Endothelial cell (in vitro differentiated cells): ENCODE measurements at places on chromosomes 5 and 9. TPM values are rescaled to one million over a fixed set of nuclear protein-coding genes. Genes with fewer than 3 reads are reported as not detected.

CARTPT gene
- 148 TPM for total RNA-seq

PCAT7 gene
- 1.3 TPM for total RNA-seq

ECM2 gene
- not detected for total RNA-seq

PCDHB15 gene
- total RNA-seq, result 10.5 TPM

MRPL36 gene
- 32.5 TPM for total RNA-seq

CTNND2 gene
- 3.6 TPM for total RNA-seq

ORM2 gene
- not detected for total RNA-seq

JAKMIP2 gene
- total RNA-seq, result 4.3 TPM

SPATA31D4 gene
- not detected for total RNA-seq

INSL6 gene
- total RNA-seq, result not detected

KIF12 gene
- 0.26 TPM for total RNA-seq

FABP6 gene
- 1.2 TPM for total RNA-seq

- DNase-seq, result no peak
Observed at GRCh38 chr5:59584858-59585846, 308.4 kb downstream of the PDE4D start.

- no peak for DNase-seq
Observed at GRCh38 chr9:37184905-37185867, 64.8 kb downstream of the ZCCHC7 start.

- no peak for DNase-seq
Observed at GRCh38 chr5:10743951-10744350, 17.1 kb downstream of the DAP start.

GRCh38 chr5:1413611-1414241 is 31.5 kb downstream of the SLC6A3 start:
- DNase-seq, result no peak

DNA sequence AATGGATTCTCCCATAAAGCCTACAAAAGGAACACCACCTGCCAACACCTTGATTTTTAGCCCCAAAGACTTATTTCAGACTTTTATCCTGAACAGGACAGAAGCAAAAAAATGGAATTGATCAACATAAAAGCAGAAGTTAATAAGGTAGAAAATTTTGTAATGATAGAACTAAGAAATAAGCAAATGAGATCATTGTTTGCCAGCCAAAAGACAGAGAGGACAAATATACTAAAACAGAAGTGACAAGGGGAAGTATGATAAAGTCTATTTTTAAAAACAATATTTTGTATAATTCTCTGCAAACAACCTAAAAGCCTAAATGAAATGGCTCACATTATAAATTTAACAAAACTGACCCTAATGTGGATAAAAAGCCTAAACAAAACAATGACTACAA is 110.5 kb upstream of the PRSS3 start:
- no peak for DNase-seq

GRCh38 chr9:126687930-126688461 is 74.3 kb downstream of the LMX1B start:
- DNase-seq, result no peak

DNA sequence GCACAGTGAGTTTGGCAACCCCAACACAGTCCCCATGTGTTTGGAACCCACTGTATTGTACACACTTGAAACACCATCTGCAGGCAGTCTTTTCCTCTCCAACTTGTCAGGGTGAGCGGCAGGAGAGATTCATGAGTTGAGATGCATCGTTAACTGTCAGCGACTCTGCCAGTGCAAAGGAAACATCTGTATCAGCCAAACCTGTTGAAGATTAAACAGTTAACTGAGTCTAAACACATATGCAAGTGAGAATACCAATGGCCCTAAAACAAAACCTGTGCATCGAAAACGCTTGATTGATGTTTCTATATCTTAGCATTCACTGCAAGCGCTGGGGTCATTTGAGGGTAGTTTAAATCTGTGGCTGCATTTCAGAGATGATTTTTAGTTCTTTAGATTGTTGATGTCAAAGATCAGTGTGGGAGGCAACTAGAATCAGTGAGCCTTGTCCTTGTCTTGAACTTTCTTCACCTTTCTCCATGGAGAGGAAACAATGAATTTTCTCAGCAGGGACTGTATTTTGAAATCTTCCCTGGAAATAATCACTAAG is 41.3 kb upstream of the PAM start:
- DNase-seq, result no peak

DNA sequence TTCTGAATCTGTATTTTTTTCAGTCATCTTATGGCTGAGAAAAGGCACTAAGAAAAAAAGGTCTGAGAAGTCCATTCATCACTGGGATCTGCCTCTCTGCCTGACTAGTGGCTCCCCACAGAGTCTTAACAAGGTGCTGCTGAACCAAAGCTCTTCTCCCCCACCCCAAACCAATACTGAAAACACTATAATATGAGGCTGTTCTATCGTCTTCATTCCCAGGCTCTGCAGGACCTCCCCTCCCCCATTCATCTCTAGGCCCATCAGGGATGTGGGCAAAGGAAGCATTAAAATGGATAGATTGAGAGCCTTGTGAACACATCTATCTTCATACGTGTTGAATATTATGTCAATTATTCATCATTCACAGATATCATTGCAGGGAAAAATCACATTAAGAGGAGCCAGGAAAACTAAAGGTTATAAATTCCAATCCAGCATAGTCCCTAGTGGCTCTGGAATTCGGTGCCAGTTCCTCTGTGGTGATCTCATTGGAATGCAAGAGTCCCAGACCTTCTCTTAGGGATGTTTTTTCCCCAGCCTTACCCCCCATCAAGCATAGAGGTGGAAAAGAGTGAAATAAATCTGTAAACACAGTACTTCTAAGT is 44.3 kb upstream of the GPR151 start:
- DNase-seq, result no peak

- DNase-seq, result no peak
Observed at GRCh38 chr5:154540600-154540999, 62.6 kb upstream of the HAND1 start.

DNA sequence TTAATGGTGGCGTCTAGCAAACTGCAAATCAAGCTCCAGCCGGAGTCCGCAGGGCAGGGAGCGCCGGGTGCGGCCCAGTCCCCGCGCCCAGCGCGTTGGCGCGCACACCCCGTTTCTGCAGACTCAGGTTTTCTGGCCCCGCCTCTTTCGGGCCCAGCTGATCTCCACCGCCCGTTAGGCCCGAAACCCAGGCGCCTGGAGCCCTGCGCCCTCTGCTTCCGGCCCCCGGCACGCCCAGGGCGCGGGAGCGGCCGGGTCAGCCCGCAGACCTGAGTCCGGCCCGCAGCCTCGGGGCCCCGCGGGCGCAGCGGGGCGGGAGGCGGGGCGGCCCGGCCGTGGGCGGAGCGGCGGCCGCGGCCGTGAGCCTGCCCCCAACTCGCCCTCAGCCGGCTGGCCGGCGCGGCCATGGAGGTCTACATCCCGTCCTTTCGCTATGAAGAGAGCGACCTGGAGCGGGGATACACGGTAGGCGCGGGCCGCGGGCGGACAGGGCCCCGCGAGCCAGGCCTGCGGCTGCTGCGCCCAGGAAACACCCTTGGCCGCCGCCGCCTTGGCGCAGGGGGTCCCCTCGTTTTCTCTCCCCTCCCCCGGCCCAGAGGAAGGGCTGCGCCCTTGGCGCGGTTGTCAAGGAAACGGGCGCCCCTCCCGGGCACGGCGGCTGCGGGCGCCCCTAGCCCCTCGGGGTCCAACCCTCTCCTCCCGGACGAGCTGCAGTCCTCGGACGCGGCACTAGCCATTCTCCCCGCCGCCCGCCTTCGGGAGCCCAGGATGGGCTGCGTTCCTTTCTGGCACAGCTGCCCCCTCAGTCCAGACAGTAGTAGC is at the start of gene SNX24:
Gene SNX24, plus strand, starts transcription at position 385 of the 822 bp plus-strand sequence. Its CDS starts 21 bp downstream, at position 406.
- peak; percentile 71 for DNase-seq

- no peak for DNase-seq
Observed at GRCh38 chr5:9347541-9348295, 198.2 kb downstream of the SEMA5A start.

GRCh38 chr9:126154869-126155268 is 171.8 kb upstream of the MVB12B start:
- no peak for DNase-seq

DNA sequence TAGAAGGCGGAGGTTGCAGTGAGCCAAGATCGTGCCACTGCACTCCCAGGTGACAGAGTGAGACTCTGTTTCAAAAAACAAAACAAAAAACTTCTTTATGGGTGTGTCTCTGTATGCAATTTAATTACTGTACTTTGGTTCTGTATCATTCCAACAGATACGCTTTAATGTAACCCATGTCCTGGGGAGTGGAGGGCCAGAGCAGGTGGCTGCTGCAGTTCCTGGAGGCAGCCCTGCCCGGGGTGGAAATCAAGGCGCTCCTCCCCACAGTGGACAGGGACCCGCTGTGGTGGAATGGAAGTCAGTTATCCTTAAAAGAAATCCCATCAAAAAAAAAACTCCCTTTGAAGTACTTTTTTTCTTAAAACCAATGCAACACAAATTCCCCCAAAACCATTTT is 1.9 kb downstream of the DAP start:
- no peak for DNase-seq

- DNase-seq, result no peak
Observed at GRCh38 chr5:146426305-146426704, 20.8 kb upstream of the TCERG1 start.

- DNase-seq, result no peak
Observed at GRCh38 chr5:96283589-96283988, 149.5 kb downstream of the PCSK1 start.

DNA sequence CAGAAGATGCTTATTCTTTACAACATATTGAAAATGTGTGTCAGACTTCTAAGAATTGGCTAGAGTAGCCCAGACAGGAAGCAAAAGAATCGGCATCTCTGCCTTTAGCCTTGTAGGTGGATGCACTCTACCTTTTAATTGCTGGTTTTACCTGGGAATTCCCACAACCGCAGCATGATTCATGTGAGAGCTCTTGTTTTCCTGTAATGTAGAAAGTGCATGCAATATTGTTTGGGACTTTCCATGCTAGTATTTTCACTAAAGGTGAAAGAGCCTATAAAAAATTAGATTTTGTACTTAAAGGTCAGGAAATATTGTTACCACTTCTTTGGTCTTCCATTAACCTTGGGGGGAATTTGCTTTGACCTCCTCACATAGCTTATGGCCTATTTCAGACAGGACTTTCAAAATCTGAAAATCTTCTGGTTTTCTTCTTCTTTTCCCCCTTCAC is 89.8 kb downstream of the NTRK2 start:
- no peak for DNase-seq

- DNase-seq, result no peak
Observed at GRCh38 chr5:151027961-151028479, 7.6 kb downstream of the GPX3 start.

GRCh38 chr5:43017428-43017815 is 22.7 kb downstream of the ANXA2R start:
- peak; percentile 34 for DNase-seq

DNA sequence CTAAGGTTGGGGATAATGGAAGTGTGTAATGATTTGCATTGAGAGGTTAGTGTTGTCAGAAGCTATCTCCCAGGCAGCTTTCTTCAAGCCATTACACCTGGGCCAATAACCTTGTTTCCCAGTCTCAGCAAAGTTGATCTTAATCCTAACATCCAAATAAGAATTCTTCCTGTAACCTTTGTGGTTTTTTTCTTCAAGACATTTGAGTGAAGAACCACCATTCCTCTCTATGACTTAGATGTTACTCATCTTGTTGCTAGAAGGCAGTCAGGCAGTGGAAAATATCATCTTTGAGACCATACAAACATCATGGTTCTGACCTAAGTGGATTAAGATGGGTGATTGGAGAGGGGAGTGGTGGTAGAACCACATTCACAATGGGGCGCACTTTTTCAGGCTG is 103.5 kb downstream of the NDUFAF2 start:
- DNase-seq, result no peak

GRCh38 chr9:2493529-2493928 is 128.1 kb upstream of the VLDLR start:
- no peak for DNase-seq
